Esophagus squamous epithelium (tissue), 5 donors: ENCODE measurements at places on chromosomes 1 and 21.

DNA sequence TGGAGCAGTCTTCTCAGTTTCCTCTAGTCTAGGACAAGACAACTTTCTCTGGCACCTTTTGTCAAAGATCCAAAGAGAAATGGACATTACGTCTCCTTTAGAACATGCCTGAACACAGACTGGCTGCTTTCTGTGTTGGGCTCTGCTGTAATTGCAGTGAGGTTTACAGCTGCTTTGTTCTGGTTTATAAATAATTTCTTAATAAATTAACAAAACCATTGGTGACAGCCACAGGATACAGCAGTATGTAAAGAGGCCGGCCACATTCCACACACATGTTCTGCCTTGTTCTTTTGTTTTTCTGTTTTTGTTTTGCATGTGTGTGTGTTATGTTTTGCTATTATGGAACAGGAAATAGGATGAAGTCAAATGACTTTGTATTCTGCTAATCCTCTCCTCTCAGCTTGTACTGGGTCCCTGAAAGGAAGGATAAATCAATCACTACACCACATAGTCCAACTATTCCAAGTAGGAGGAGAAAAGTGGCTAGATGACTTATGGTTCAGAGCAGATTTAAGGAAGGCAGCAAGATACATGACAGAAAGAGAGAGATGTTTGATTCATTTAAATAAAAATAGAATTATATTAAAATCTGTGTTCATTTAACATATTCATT lies 161.5 kb upstream of the ESRRG start:
- DNase-seq = no peak

DNA sequence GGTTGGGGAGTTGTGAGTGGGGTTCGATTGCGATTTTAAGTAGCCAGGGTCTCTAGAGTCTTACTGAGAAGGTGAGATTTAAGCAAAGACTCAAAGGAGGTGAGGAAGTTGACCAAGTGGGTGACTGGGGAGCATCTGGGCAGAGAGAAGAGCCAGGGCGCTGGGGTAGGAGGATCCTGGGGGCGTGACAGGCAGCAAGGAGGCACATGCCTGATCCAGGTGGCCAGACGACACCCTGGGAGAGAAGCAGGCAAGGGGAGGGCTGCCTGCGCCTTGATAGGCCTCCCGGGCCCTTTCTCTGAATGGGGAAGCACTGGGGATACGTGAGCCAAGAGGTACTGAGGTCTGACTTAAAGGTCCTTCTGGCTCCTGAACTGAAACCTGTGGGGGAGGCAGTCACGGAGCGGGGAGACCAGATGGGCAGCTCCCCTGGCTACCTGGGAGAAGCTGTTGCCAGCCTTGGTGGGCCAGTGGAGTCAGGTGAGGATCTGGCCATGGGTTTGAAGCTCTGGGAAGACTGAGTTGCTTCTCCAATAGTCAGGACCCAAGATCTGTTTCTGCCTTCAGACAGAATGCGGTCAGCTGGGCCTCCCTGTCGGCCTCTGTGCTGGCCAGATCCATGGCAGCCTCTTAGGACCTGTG lies 5.4 kb downstream of the ZBTB48 start:
- DNase-seq = no peak

DNA sequence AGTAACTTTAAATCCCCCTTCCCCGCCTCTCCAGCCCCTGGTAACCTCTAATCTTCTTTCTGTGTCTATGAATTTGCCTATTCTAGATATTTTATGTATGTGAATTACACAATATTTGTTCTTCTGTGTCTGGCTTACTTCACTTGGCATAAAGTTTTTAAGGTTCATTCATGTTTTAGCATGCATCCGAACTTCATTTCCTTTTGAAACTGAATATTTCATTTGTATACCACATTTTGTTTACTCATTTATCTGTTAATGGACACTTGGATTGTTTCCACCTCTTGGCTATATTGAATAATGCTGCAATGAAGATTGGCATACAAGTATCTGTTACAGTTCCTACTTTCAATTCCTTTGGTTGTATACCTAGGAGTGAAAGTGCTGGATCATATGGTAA lies 205.3 kb downstream of the TM2D1 start:
- no peak for DNase-seq

- DNase-seq = no peak
Observed at GRCh38 chr1:25674807-25675084, 58.2 kb downstream of the MAN1C1 start.

GRCh38 chr1:223208164-223209076 lies 65.4 kb upstream of the TLR5 start:
- no peak for DNase-seq

DNA sequence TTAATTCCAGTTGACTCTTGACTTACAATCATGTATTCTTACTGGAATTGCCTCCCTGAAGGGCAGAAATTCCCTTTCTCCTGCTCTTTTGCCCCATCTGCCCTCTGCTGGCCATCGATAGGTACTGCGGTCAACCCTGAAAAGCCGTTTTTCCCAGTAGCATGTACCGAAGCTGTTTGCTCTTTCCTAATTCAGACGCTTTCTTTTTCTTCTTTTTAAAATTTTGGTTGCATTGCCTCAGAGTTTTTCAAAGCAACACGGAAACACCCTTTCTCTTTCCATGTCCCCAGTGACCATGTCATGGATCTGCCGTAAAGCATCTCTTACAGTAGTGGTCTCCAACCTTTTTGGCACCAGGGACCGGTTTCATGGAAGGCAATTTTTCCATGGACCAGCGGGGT lies 164.2 kb upstream of the C1orf21 start:
- no peak for DNase-seq

GRCh38 chr1:114218361-114219171 lies 64.9 kb upstream of the SYT6 start:
- DNase-seq = no peak

DNA sequence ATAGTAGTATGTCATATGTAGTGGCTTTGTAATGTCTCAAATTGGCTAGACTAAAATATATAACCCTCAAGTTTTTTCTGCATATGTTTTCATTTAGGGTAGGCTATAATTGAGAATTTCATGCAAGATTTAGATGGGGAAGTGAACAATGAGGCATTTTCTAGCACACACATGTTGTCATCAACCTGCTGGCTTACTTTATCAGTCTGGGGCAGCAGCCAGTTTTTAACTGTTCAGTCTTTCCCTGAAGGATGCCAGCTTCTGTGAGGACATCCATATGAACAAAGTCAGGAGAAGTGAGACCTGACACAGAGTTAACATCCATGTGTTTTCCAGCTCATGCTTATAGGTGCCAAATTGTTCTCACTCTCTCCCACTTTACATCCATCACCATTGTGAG lies 74.7 kb upstream of the OLFM3 start:
- no peak for DNase-seq

GRCh38 chr1:93990010-93990409 lies 80.8 kb upstream of the GCLM start:
- DNase-seq = no peak

GRCh38 chr1:31989964-31990363 lies 23.7 kb upstream of the KHDRBS1 start:
- no peak for DNase-seq
